ENCODE measurements at places on chromosomes 6 and 20. TPM values are rescaled to one million over a fixed set of nuclear protein-coding genes. Genes with fewer than 3 reads are reported as not detected.

DNA sequence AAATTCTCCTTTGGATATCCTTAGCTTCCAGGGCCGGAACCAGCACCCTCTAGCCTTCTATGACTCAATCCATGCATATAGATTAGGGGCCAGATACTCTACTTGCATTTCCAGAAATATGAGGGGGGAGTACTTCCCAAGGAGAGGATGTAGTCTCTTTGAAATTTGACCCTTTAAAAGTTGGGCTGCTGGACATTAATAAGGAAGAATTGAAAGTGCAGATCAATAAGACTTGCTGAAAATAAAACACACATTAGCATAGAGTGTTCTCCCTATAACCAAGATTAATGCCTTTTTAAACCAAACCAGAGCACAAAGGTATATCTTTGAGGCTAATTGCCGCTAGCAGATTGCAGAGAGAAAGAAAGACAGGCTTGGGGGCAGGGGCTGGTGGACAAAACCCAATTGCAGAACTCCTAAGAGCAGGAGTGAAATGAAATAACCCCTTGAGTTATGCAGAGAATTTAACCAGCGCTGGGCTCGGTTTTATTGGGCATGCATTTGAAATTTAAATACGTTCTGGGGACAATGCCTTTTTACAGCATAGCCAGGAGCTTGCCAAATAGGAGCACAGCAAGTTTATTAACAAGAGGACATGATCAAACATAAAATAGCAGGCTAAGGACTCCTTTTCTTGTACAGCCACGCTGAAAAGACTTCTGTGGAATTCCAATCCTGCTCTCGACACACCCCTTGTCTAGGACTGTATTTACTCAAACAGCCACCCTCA, 108.2 kb upstream of the SALL4 start:
- peak overlapping the region; percentile 25 for H3K4me3 ChIP-seq
- no peak for DNase-seq
- H3K27ac ChIP-seq, result no peak overlapping the region
- H3K4me1 ChIP-seq, result peaks cover 8% of the 10 kb centered on the region
- H3K27me3 ChIP-seq, result peaks cover 9% of the 10 kb centered on the region

NMBR gene
- not detected for total RNA-seq

SLC17A9 gene
- total RNA-seq, result 1.8 TPM

DNA sequence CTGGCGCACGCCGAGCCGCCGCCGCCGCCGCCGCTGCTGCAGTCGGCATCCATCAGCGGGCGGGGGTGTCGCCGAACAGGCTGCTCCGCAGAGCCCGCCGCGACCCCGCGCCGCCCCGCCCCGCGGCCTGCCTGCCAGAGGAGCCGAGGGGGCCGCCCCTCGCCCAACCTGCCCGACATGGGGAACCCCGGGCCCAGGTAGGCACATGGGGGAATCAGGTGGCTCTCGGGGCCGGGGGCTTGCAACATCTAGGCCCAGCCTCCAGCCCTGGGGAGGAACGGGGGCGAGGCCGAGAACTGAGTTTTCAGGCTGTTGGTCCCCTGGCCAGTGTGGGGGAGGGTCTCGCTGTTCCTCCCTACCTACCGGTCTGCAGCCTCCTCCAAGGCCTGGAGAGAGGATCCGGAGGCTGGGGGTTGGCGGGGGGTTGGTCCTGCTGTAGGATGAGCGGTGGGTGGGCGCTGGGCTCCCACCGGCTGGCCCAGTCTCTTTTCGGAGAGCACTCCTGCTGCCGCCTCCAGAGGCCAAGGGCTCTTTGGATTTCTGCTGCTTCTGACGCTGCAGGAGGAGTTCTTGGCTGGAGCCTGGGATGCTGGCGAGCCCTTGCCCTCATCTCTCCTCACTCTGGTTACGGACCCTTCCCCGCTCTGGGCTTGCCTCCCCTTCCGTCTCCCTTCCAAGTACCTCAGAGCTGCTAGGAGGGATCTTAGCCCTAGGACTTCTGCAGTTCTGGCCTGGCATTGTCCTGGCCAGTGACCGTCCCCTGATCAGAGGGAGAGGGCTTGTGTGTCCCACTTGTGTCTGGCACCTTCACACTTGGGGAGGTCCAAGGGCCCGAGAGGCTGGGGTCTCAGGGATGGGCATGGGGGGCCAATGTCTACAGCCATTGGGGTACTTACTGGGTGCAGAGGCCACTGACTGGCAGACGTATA, at the start of gene EPB41L1:
Gene EPB41L1 (plus strand): TSS at position 41 of the 929 bp plus-strand sequence. CDS start 19,038 bp downstream, outside the sequence.
- H3K27ac ChIP-seq, result peak within 1 kb of the TSS; percentile 57
- peak; percentile 53 for DNase-seq
- H3K4me3 ChIP-seq, result peak within 1 kb of the TSS; percentile 84
- no peaks in the 10 kb centered on the region for H3K36me3 ChIP-seq
- H3K27me3 ChIP-seq, result peaks cover 6% of the 10 kb centered on the region
- peaks cover 22% of the 10 kb centered on the region for H3K4me1 ChIP-seq

COL11A2 gene
- 3.8 TPM for total RNA-seq

GRCh38 chr6:63919556-63920110, 284.0 kb downstream of the PHF3 start:
- no peaks in the 10 kb centered on the region for H3K36me3 ChIP-seq
- no peaks in the 10 kb centered on the region for H3K27me3 ChIP-seq
- no peak for DNase-seq
- H3K27ac ChIP-seq, result no peak overlapping the region
- H3K4me3 ChIP-seq, result no peak overlapping the region

DNA sequence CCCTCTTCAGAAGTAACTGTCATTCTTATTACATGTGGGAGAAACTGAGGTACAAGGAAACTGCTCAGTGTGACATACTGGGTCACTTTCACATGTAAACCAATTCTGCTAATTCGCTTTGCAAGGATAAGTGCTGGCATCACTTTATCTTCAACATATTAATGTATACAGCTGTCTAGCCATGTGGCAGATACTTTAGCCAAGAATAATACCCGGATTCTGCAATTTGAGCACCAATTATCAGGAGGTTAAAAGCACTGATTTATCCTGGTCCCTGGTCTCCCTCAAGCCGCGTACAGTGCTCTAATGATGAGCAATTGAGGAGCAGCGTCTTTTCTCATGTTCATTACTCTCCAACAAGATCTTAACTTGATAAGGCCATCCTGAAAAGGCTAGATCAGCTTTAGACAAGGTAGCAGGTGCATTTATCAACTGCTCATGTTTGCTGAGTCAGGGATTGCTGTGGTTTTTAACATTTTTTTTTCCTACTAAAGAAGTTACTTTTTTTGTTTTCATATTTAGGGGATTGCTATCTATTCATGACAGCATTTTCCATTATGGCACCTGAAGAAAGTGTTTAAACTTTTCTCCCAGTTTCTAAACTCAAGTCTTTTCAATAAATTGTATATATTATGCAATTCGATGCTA, 1066.3 kb upstream of the MAP3K7 start:
- H3K27ac ChIP-seq, result no peak overlapping the region
- DNase-seq, result no peak
- H3K4me1 ChIP-seq, result peaks cover 50% of the 10 kb centered on the region
- no peaks in the 10 kb centered on the region for H3K36me3 ChIP-seq
- H3K27me3 ChIP-seq, result no peaks in the 10 kb centered on the region

- peak; percentile 47 for DNase-seq
- peaks cover 9% of the 10 kb centered on the region for H3K4me1 ChIP-seq
- H3K4me3 ChIP-seq, result peak overlapping the region; percentile 90
- H3K27me3 ChIP-seq, result peaks cover 5% of the 10 kb centered on the region
Measured at GRCh38 chr6:42978487-42978838, 518 bp downstream of the PEX6 start.

IPCEF1 gene
- 0.61 TPM for total RNA-seq

DNA sequence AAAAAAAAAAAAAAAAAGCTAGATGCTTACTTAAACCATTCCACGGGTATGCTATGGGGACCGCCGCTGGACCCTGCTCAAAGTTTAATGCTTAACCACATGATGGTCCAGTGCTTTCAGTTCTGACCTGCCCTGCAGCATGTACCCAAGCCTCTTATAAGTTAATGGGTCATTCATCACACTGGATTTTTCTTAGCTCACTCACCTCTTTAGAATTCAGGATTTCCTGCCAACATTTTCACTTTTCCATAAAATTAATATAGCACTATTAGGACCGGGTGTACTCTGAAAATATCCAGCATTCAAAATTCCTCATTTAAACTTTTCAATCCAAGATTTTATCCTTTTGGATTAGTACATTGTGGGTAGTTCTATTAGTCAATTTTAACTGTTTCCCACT, 140.8 kb downstream of the ALDH8A1 start:
- H3K27ac ChIP-seq, result no peak overlapping the region
- DNase-seq, result no peak
- no peaks in the 10 kb centered on the region for H3K4me1 ChIP-seq
- no peak overlapping the region for H3K4me3 ChIP-seq

GRCh38 chr20:25353747-25354705, 36.6 kb downstream of the ABHD12 start:
- no peak for DNase-seq
- H3K36me3 ChIP-seq, result peaks cover 6% of the 10 kb centered on the region
- H3K4me1 ChIP-seq, result peaks cover 41% of the 10 kb centered on the region
- H3K4me3 ChIP-seq, result peak overlapping the region; percentile 53

- peak; percentile 31 for DNase-seq
- H3K4me1 ChIP-seq, result no peaks in the 10 kb centered on the region
- no peaks in the 10 kb centered on the region for H3K36me3 ChIP-seq
- no peak overlapping the region for H3K4me3 ChIP-seq
- H3K27ac ChIP-seq, result no peak overlapping the region
Measured at GRCh38 chr6:56314683-56315523, 67.5 kb upstream of the COL21A1 start.

KIF25 gene
- not detected for total RNA-seq

DNA sequence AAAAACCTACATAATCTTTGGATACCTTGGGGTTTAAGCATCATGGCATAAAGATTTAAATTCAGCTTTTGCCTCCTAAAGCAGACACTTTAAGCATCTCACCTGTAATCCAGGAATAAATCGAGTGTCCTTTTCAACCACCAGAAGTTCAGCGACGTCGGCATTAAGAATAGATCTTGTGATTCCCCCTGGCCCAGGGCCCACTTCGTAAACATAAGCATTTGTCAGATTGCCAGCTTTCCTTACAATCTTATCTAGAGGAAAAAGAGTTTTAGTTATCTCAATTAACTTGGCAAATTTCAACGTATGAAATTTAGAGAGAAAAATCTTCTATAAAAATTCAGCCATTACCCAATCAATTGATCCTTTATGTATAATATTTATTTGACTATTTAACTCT, 3.2 kb downstream of the TFB1M start:
- no peak overlapping the region for H3K4me3 ChIP-seq
- H3K4me1 ChIP-seq, result peaks cover 6% of the 10 kb centered on the region
- peaks cover 4% of the 10 kb centered on the region for H3K27me3 ChIP-seq
- no peak for DNase-seq
- H3K27ac ChIP-seq, result no peak overlapping the region
- no peaks in the 10 kb centered on the region for H3K36me3 ChIP-seq

GRCh38 chr6:53065266-53066076, at the start of gene FBXO9:
TSS of gene FBXO9 (plus strand) at chr6:53065404. CDS start at chr6:53065790, 386 bp downstream.
- no peaks in the 10 kb centered on the region for H3K27me3 ChIP-seq
- peak; percentile 82 for DNase-seq
- no peaks in the 10 kb centered on the region for H3K36me3 ChIP-seq
- peaks cover 6% of the 10 kb centered on the region for H3K4me1 ChIP-seq

DNA sequence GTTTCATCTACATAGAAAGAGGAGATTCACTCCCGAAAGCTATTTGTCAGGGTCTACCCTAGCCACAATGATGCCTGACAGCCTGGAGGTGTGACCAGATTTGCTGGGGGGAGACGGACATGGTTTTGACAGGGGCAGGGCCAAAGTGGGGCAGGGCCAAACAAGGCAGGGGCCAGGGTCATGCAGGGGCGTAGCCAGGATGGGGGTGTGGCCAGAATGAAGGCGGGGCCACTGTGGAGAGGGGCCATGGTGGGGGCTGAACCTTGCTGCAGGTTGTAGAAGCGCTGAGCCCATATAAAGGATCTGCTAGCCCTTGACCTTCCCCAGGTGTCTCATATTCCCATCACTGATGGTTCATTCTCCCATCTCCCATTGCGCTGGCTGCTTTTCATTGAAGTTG, 184.1 kb upstream of the SULF2 start:
- no peaks in the 10 kb centered on the region for H3K36me3 ChIP-seq
- H3K27ac ChIP-seq, result no peak overlapping the region
- DNase-seq, result no peak
- H3K4me1 ChIP-seq, result peaks cover 13% of the 10 kb centered on the region
- H3K27me3 ChIP-seq, result peaks cover 9% of the 10 kb centered on the region

DNA sequence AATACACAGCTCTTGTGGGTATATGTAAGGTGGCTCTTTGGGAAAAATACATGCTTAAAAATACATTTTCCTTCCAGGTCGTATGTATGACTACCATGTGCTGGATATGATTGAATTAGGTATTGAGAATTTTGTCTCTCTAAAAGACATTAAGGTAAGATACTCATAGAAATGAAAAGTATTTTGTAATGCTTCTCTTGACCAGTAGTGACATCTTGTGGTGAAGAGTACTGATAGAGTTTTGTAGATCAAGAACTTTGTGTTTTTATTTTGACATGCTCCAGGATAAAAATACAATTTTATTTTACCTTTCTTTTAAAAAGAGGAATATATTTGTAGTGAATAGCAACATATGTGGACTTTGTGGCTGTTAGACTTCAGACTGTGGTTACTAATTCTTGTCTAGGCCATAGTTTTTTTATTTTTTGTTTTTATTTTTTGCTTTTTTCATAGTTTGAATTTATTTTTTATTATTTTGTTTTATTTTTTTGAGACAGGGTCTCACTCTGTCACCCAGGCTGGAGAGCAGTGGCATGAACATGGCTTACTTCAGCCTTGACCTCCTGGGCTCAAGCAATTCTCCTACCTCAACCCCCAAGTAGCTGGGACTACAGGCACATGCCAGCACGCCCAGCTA, 17.9 kb downstream of the RPF2 start:
- no peak for DNase-seq
- H3K27me3 ChIP-seq, result peaks cover 3% of the 10 kb centered on the region
- H3K27ac ChIP-seq, result no peak overlapping the region

- peaks cover 11% of the 10 kb centered on the region for H3K4me1 ChIP-seq
- no peak for DNase-seq
- peaks cover 7% of the 10 kb centered on the region for H3K27me3 ChIP-seq
- no peak overlapping the region for H3K27ac ChIP-seq
Measured at GRCh38 chr20:50359607-50360217, 150.5 kb upstream of the PTPN1 start.

DNA sequence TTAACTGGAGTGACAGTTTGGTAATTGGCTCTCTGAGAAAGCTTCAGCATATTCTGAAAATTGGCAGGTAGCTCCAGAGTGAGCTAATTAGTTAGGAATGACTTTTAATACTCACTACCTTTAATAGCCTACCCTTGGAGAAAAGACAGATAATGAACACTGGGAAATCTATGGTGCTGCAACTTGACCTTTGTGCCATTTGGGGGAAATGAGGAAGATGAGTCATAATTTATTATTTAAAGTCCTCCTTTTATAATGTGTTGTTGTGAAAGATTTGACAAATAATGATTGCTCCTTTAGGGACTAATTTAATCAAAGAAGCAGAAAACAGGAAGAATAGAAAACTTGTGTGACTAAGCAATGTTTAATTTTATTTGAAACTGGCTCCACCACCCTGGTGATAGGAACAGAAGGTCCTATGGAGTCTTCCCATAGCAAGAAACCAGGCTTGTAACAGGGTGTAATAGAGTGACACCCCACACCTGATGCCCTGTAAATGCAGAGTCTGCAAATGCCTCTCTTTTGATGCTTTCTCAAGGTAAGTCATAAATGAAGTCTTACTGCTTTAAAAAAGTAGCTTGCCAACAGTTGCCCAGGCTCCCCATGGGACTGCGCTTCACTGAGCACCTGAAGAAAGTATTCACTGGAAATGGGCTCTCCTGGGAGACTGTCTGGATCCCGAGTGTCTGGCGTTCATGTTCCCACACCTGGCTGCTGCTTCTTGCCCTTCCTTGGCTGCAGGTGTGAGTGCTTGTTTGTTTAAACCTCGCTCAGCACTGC, 134.4 kb downstream of the LRRC1 start:
- H3K27ac ChIP-seq, result no peak overlapping the region
- no peak overlapping the region for H3K4me3 ChIP-seq
- H3K4me1 ChIP-seq, result peaks cover 4% of the 10 kb centered on the region
- peaks cover 7% of the 10 kb centered on the region for H3K27me3 ChIP-seq
- no peak for DNase-seq

RFX6 gene
- not detected for total RNA-seq

Measured in glutamatergic neuron (in vitro differentiated cells).